ENCODE measurements at places on chromosomes 4 and X. TPM values are rescaled to one million over a fixed set of nuclear protein-coding genes. Genes with fewer than 3 reads are reported as not detected.

The XK gene
- total RNA-seq, result 7.8 TPM

The GPR82 gene
- 0.58 TPM for total RNA-seq

The PRICKLE3 gene
- total RNA-seq, result 8.0 TPM

The ZCCHC18 gene
- 2.5 TPM for total RNA-seq

The PDCL2 gene
- total RNA-seq, result not detected

The SRPX2 gene
- total RNA-seq, result 17.9 TPM

The MID1IP1 gene
- total RNA-seq, result 34.8 TPM

The TCEAL6 gene
- total RNA-seq, result not detected

The SSX1 gene
- not detected for total RNA-seq

The MAGEA2B gene
- total RNA-seq, result not detected

The ZFP42 gene
- 0.53 TPM for total RNA-seq

The C4orf50 gene
- 0.06 TPM for total RNA-seq

The OTUD6A gene
- total RNA-seq, result not detected

The USP17L22 gene
- not detected for total RNA-seq

The ADGRA3 gene
- total RNA-seq, result 62.5 TPM

The FRMD7 gene
- total RNA-seq, result 1.1 TPM

The PRSS48 gene
- not detected for total RNA-seq

The UGT2A1 gene
- total RNA-seq, result 8.8 TPM

The BCAP31 gene
- 94.9 TPM for total RNA-seq

The RRAGB gene
- total RNA-seq, result 52.8 TPM

The ARMCX6 gene
- 43.2 TPM for total RNA-seq

The MAB21L2 gene
- not detected for total RNA-seq

The KDR gene
- total RNA-seq, result 67.2 TPM

The BGN gene
- 79.5 TPM for total RNA-seq

The HTN3 gene
- not detected for total RNA-seq

The TMEM154 gene
- total RNA-seq, result 3.3 TPM

The IL21 gene
- not detected for total RNA-seq

The PCDH7 gene
- 42.0 TPM for total RNA-seq

The TIMM8A gene
- 7.1 TPM for total RNA-seq

The MAGEC1 gene
- total RNA-seq, result not detected

The TEX11 gene
- total RNA-seq, result not detected

The KLB gene
- 0.18 TPM for total RNA-seq

The FMR1 gene
- total RNA-seq, result 66.3 TPM

The CDKL2 gene
- total RNA-seq, result 13.3 TPM

The MAGEA1 gene
- not detected for total RNA-seq

The SPANXA1 gene
- total RNA-seq, result not detected

The HSD17B13 gene
- total RNA-seq, result 0.12 TPM

The NDUFA1 gene
- 63.0 TPM for total RNA-seq

The RHOXF2B gene
- not detected for total RNA-seq
